Melanocyte of skin (primary cell): ENCODE measurements at places on chromosomes 5 and 9. TPM values are rescaled to one million over a fixed set of nuclear protein-coding genes. Genes with fewer than 3 reads are reported as not detected.

The NAIP gene
- total RNA-seq = 2.4 and 5.8 TPM in 2 replicates

The GIN1 gene
- 6.5 and 12.0 TPM in 2 replicates for total RNA-seq

The RIGI gene
- 89.3 and 92.6 TPM in 2 replicates for total RNA-seq

The NUP214 gene
- 21.6 and 25.4 TPM in 2 replicates for total RNA-seq

The NDUFA8 gene
- 49.6 and 54.3 TPM in 2 replicates for total RNA-seq

The PCYOX1L gene
- 10.0 and 15.1 TPM in 2 replicates for total RNA-seq

The F2RL1 gene
- total RNA-seq = 0.15 and 0.33 TPM in 2 replicates

The CTXN3 gene
- not detected in 2 replicates for total RNA-seq

The GABRA6 gene
- not detected in 2 replicates for total RNA-seq

The SLC38A9 gene
- 27.2 and 31.3 TPM in 2 replicates for total RNA-seq

The RAD1 gene
- 20.0 and 21.0 TPM in 2 replicates for total RNA-seq

The CDC20B gene
- total RNA-seq = not detected in 2 replicates

The BARHL1 gene
- not detected in 2 replicates for total RNA-seq

The FBP2 gene
- not detected in 2 replicates for total RNA-seq

The FOXD4L3 gene
- not detected in 2 replicates for total RNA-seq

The CFAP77 gene
- not detected in 2 replicates for total RNA-seq

The ADAMTS13 gene
- 1.1 and 1.7 TPM in 2 replicates for total RNA-seq

The DOK3 gene
- total RNA-seq = 2.0 and 3.4 TPM in 2 replicates

The INSL6 gene
- not detected in 2 replicates for total RNA-seq

The TMEM174 gene
- not detected in 2 replicates for total RNA-seq

The FBN2 gene
- 5.9 and 10.0 TPM in 2 replicates for total RNA-seq

The ADAMTSL2 gene
- total RNA-seq = not detected in 2 replicates

The PCDHGB5 gene
- 8.7 and 12.5 TPM in 2 replicates for total RNA-seq

The AIF1L gene
- total RNA-seq = 62.6 and 156 TPM in 2 replicates

The PJA2 gene
- total RNA-seq = 41.6 and 61.1 TPM in 2 replicates

The YIPF5 gene
- total RNA-seq = 46.0 and 66.2 TPM in 2 replicates

The TAS2R1 gene
- not detected in 2 replicates for total RNA-seq

The LRRC26 gene
- not detected in 2 replicates for total RNA-seq

The IRGM gene
- total RNA-seq = not detected in 2 replicates

The C9orf50 gene
- not detected in 2 replicates for total RNA-seq

The TNC gene
- total RNA-seq = 138 and 174 TPM in 2 replicates

The PDE6A gene
- total RNA-seq = not detected in 2 replicates

The FST gene
- total RNA-seq = 0.62 and 0.67 TPM in 2 replicates

The LCN15 gene
- under 0.01 TPM in 1 of 2 replicates, not detected in the other for total RNA-seq

The C5orf52 gene
- total RNA-seq = not detected in 2 replicates

The CDX1 gene
- total RNA-seq = not detected in 2 replicates

The OBP2B gene
- not detected in 2 replicates for total RNA-seq
